ENCODE measurements at places on chromosomes 4 and X.

GRCh38 chr4:106365613-106366012 lies 3.0 kb downstream of the GIMD1 start:
- no peak for DNase-seq

DNA sequence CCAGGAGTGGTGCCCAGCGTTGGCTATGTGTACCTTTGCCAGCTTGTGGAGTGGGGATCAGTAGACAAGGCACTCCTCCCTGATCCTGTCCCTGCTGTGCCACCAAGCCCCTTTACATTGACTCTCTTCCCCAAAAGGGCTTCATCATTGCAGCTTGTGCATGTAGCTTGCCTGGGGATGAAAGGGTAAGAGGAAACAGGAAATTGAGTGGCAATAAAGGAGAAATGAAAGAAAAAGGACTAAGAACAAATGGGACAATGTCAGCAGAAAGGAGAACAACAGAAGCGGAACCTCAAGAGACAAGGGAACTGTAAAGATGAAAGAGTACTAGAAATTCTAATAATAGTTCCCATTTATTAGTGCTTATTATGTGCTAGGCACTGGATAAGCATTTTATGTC lies 8.7 kb upstream of the IL13RA1 start:
- no peak for DNase-seq

GRCh38 chr4:176529574-176529973 lies 209.8 kb downstream of the SPCS3 start:
- no peak for DNase-seq

- DNase-seq: no peak
Observed at GRCh38 chr4:141595531-141595930, 40.9 kb upstream of the IL15 start.

DNA sequence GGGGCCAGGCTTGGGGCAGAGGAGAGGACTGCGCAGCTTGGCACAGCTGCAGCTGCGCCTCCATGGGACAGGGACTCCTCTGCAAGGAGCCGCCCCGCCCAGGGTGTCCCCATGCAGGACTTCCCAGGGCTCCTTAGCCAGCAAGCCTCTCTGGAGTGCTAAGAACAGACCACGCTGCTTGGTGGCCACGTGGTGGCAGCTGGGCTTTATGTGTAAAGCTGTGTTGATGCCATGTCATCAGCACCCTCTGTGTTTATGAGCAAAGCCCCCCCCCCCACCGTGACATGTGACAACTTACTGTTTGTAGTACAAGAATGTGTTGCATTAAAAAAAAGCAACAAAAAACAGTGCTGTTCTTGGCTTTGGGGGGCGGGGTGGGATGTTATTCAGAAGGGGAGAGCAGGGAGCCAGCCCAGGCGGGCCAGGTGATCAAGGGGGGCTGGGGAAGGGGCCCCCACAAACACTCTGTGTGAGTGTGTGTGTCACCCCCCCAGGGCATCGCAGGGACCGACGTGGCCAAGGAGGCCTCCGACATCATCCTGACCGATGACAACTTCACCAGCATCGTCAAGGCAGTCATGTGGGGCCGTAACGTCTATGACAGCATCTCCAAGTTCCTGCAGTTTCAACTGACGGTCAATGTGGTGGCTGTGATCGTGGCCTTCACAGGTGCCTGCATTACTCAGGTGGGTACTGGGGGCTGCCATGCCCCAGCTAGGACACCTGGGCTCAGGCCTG lies 40.3 kb downstream of the ATP2B3 start:
- no peak for DNase-seq

Data from memory B cell (primary cell).